ENCODE measurements at places on chromosomes 16 and 17.
A peak's percentile ranks its signal among the peaks of the same experiment; 100 is the strongest.

DNA sequence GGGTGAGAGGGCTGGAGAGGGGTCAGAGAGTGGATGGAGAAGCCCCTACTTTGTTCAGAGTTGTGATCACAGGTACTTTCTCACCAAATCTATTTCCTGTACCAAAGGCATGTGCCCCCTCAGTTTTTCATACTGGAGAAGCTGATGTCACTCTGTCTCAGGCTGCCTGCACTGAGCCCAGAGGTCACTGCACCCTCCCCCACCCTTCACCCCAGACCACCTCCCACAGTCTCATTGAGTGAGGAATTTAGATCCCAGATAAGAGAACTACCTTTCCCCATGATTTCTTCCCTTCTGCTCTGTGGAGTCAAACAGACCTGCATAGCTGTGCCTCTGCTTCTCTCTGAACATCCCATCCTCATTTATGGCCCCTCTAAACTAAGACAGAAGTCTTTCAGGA is 140.0 kb upstream of the IRX6 start:
- peaks cover 26% of the 10 kb centered on the region for H3K27me3 ChIP-seq
- no peaks in the 10 kb centered on the region for H3K36me3 ChIP-seq
- no peak overlapping the region for H3K4me3 ChIP-seq
- H3K4me1 ChIP-seq, result no peaks in the 10 kb centered on the region
- no peak overlapping the region for H3K27ac ChIP-seq

DNA sequence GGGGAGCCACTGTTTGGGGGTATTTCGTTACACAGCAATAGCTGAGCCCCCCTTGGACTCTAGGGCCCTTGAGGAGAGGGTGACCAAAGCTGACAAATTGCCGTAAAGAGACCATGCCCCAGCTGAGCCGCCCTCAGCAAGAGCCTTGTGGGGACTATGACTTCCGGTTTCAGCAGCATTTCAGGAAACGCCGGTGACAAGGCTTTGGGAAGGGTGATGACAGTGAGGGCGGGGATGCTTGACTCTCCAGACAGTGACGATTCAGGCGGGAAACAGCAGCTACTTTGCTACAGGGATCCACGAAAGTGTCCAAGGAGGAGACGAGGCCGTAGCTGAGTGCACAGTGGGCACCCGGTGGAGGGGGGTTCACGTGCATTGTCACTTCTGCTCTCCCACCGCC is 360.8 kb downstream of the C16orf95 start:
- H3K4me1 ChIP-seq, result no peaks in the 10 kb centered on the region
- no peak overlapping the region for H3K4me3 ChIP-seq
- no peak for ATAC-seq
- peaks cover 87% of the 10 kb centered on the region for H3K27me3 ChIP-seq
- H3K27ac ChIP-seq, result no peak overlapping the region
- H3K36me3 ChIP-seq, result no peaks in the 10 kb centered on the region

DNA sequence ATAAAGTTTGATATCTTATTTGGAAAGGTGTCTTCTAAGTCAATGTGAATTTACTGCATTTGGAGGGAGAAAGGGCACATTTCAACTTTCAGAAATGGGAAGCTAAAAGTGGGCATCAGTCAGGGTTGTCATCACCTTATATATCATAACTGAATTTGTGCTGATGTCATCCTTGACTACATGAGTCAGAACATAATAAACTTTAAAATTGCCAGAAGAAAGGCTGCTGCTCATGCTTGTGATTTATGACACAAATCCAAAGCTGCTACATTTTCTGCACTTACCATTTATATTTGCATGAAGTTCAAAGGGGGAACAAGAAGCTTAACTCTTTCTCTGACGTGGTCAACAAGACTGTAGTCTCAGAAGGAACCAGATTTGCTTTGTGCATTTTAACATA is 196.6 kb downstream of the UTP18 start:
- H3K4me1 ChIP-seq, result no peaks in the 10 kb centered on the region
- no peak overlapping the region for H3K4me3 ChIP-seq
- H3K36me3 ChIP-seq, result no peaks in the 10 kb centered on the region
- ATAC-seq, result no peak

GRCh38 chr16:85979605-85980004 is 80.6 kb downstream of the IRF8 start:
- H3K27ac ChIP-seq, result no peak overlapping the region
- no peak overlapping the region for H3K4me3 ChIP-seq
- H3K27me3 ChIP-seq, result peaks cover 30% of the 10 kb centered on the region
- no peaks in the 10 kb centered on the region for H3K4me1 ChIP-seq

DNA sequence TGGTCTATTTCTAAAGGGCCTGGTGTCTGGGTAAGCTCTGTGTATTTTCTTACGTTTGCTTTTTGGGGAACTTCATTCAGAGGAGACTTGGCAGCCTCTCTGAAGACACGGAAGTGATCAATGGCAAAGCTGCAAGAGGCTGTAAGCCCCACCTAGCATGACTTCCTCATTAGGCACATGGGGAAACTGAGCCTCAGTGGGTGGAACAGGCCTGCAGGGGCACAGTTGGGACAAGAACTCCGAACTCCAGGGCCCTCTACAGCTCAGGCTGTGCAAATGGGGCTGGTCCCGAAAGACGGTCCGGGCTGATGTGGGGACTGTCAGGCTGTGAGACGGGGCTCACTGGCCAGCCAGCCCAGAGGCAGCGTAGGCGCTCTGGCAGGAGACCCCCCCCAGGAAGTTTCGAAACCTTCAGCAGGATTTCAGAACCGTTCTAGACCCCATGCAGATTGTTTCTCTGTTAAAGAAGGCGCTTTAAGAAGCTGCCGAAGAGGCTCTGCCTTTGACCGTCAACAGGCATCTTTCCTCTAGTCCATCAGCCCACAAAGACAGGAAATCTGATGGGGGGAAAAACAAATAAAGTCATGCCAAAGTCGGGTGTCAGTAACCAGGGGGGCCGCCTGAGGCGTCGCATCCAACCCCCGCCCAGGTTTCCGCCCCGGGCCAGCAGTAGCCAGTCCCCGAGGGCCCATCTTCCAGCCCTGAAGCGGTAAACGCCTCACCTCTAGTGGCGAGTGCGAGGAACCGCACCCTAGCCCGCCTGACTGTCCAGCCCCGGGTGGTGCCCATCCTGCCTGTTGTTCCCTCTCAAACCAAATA is 79.8 kb upstream of the TBC1D3K start:
- no peak overlapping the region for H3K27ac ChIP-seq
- no peaks in the 10 kb centered on the region for H3K36me3 ChIP-seq
- peak overlapping the region; percentile 6 for H3K4me3 ChIP-seq

DNA sequence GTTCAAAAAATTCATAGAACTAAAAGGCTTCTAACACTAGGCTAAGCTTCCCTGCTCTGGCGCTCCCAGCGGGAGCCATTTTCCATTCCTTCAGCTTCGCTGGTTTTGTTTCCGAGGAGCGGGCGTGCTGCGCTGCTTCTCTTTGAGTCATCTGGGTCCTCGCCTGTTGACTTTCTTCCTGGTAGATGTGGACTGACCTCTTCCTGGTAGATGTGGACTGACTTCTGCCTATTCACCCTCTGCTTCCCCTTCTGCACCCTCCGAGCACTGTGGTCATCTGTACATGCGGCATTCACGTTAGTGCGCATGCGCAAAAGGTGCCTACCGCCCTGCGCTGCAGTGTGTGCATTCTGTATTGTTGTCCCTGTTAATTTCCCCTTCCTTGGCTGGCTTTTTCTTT is 40.8 kb upstream of the SEC14L1 start:
- H3K27me3 ChIP-seq, result no peaks in the 10 kb centered on the region
- peak; percentile 61 for ATAC-seq
- peaks cover 7% of the 10 kb centered on the region for H3K4me1 ChIP-seq

GRCh38 chr17:238964-239259 is 57.5 kb upstream of the DOC2B start:
- no peak overlapping the region for H3K4me3 ChIP-seq
- no peaks in the 10 kb centered on the region for H3K4me1 ChIP-seq
- no peaks in the 10 kb centered on the region for H3K36me3 ChIP-seq
- ATAC-seq, result no peak
- no peaks in the 10 kb centered on the region for H3K27me3 ChIP-seq

DNA sequence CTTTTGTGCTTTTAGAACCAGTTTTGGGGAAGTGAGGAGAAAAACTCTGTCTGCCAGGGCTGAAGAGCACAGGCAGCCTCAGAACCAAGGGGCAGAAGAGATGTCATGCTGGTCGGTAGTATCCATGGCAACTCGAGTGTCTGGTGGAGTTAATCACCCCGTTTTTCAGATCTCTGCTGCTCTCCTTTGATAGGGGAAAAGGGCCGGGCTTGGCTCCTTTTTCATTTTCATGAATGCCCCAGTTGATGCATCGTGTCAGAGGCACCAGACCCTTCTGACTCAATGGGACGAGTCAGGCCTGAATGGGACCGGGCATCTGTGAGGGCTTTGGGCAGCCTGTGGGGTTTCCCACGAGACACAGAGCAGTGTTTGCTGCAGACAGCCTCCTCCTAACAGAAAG is 304.6 kb downstream of the ABCC12 start:
- no peak for ATAC-seq
- no peak overlapping the region for H3K27ac ChIP-seq
- H3K4me1 ChIP-seq, result no peaks in the 10 kb centered on the region
- no peaks in the 10 kb centered on the region for H3K36me3 ChIP-seq
- H3K27me3 ChIP-seq, result no peaks in the 10 kb centered on the region
